ENCODE measurements at places on chromosomes 3 and 15.
A peak's percentile ranks its signal among the peaks of the same experiment; 100 is the strongest.

GRCh38 chr15:98233873-98234272 lies 273.4 kb downstream of the ARRDC4 start:
- no peak for DNase-seq

DNA sequence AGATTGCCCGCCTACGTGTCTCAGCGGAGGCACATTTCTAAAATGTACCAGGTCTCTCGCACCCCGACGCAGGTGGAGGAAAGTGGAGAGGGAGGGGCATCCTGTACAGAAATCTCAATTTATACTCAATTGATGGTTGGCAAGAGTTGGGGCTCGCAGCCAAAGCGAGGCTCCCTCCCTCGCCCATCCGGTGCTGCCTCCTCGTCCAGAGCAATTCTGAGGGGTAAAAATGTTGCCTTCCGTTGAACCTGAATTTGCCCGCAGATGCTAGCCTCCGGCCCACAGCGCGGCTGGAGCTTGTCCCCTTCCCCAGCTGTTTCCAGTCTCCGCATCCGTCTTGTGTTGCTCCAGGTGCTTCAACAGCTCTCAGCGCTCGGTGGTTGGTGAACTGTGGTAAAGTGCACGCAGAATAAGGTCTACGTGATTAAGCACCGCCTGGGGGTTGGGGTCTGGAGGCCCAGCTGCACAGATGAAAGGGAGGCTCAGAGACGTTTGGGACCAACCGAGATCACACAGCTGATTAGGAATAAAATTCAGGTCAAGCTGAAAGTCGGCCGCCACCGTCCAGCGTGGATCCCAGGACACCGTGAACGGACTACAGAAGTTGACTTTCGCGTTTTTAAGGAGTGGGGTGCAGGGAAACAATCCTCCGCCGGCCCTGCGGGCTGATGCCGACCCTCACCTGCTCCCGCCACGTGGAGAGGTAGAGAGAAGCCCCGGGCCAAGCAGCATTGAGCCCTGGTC lies 846 bp upstream of the POLG start:
- DNase-seq: peak; percentile 68

DNA sequence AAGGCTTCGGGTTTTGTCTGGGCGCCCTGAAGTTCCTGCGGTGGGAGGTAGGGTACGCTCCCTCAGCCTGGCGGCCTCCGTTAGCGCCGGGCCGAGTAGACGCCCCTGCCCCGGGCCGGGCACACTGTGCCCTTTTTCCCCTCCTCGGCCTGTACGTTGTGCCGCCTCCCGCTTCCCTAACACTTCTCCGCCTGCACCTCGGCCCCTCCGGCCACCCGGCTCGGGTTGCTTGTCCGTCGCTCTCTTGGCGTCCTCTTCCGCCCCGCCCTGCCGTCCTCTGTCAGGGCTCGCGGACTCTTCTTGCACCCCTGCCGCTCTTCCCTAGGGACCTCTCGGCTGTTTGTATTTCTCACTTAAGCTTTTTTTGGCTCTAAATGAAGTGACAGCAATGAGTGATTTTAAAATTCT lies 384 bp downstream of the KNL1 start:
- peak; percentile 46 for DNase-seq

DNA sequence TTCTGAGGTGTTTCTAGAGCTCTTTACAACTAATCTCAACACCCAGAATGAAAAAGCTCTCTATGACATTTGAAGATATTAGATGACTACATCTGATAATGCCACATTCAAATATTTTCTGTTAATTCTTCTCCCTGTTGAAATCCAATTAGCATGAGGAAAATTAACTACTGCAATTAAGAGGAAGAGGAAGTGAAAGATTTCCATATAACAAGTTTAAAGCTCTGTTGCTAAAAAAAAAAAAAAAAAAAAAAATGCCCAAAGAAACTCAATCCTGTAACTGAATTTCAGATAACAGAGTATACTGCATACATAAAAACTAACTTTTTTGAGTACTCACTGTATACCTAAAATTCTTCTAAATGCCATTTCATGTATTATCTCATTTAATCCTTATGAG lies 109.8 kb downstream of the TNIK start:
- DNase-seq: no peak

- no peak for DNase-seq
These were observed 130.7 kb upstream of the KCNMB2 start for GRCh38 chr3:178405531-178405930.

- DNase-seq: no peak
These were observed 1.1 kb downstream of the CMTM7 start for GRCh38 chr3:32392536-32393302.

DNA sequence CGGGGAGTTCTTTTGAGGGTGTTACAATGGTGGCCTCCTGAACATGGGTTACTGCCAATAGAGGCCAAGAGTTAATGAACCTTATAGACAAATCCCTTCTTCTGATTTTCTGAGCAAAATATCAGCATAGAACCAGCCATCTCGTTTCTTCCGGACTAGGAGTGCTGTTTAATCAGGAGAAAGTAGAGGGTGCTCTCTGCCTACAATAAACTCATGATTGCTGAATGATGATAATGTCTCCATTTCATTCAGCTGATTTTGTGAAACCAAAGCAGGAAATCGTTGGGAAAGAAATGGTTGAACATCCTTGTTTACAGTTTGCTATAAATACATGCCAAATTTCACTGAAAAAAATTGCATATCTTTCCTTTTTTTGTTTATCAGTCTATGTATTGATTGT lies 142.8 kb upstream of the PLSCR5 start:
- DNase-seq: no peak

DNA sequence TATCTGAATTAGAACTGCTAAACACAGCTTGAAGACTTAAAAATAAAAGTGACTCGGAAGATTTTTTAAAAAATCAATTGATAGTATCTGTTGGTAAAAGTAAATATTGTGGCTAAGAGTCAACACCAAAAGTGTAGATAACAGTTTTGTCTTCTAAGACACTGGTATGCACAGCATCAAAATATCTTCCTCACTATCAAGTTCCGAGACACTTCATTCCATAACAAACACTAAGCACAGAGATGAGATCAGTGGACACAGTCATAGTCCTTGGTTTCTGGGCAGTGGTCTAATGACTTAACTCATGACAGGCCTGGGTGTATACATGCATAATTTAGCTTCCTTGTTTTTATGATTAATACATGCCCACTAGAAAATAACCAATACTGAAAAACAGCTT lies 63.2 kb downstream of the PXYLP1 start:
- no peak for DNase-seq

GRCh38 chr15:30038667-30039523 lies 43.9 kb upstream of the GOLGA8J start:
- peak; percentile 67 for DNase-seq

DNA sequence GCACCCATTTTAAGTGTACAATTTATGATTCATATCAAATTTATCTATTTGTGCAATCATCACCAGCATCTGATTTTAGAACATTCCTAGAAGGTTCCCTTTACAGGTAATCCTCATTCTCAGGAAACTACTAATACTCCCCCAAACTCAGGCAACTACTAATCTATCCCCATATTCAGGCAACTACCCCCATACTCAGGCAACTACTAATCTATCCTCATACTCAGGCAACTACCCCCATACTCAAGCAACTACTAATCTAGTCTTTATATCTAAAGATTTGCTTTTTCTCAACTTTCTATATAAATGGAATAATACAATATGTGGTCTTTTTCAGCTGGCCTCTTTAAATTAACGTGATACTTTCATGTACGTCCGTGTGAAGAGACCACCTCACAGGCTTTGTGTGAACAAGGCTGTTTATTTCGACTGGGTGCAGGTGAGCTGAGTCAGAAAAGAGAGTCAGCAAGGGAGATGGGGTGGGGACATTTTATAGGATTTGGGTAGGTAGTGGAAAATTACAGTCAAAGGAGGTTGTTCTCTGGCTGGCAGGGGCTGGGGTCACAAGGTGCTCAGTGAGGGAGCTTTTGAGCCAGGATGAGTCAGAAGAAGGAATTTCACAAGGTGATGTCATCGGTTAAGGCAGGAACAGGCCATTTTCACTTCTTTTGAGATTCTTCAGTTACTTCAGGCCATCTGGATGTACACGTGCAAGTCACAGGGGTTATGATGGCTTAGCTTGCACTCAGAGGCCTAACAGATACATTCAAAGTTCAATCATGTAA lies 1444.5 kb upstream of the CADM2 start:
- DNase-seq: no peak

DNA sequence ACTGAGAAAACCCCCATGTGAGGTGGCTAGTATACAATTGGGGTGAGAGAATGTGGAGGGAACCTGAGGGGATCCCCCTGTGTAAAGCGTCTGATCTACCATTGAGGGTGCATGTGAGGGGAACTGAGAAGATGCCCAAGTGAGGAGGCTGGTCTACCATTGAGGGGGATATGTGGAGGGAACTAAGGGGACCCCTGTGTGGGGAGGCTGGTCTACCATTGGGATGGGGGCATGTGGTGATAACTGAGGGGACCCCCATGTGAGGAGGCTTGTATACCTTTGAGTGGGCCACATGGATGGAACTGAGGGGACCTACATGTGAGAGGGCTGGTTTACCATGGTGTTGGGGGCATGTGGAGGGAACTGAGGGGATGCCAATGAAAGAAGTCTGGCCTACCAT lies 160.8 kb downstream of the FBLN2 start:
- DNase-seq: no peak

Measured in NCI-H345 (cell line).